ENCODE measurements at places on chromosomes 5 and 9.

DNA sequence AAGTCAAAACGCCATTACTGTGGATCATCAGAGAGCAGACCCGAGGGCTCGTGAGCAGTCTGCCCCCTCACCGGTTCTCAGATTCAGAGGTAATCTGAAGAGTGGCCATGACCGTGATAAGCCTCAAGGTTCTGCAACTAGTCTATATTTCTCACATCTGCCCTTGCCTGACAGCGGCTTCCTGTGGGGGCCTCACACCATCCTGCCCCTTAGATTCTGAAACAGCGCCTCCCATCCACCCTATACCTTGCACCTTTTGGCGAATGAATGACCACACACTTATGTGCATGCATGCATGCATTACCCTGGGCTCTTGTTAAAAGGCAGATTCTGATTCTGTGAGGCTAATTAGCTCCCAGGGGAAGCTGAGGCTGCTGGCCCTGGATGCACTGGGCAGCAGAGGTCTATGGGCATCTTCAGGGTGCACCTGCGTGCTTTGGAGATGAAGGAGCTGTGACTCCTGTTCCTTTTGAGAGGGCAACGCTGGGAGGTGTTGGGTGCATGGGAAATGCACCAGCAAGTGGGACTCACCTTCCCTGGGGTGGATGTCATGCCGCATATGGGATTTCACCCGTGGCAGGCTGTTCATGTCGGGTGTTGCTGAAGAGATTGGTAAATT lies 7.8 kb upstream of the GADD45G start:
- no peak for DNase-seq

DNA sequence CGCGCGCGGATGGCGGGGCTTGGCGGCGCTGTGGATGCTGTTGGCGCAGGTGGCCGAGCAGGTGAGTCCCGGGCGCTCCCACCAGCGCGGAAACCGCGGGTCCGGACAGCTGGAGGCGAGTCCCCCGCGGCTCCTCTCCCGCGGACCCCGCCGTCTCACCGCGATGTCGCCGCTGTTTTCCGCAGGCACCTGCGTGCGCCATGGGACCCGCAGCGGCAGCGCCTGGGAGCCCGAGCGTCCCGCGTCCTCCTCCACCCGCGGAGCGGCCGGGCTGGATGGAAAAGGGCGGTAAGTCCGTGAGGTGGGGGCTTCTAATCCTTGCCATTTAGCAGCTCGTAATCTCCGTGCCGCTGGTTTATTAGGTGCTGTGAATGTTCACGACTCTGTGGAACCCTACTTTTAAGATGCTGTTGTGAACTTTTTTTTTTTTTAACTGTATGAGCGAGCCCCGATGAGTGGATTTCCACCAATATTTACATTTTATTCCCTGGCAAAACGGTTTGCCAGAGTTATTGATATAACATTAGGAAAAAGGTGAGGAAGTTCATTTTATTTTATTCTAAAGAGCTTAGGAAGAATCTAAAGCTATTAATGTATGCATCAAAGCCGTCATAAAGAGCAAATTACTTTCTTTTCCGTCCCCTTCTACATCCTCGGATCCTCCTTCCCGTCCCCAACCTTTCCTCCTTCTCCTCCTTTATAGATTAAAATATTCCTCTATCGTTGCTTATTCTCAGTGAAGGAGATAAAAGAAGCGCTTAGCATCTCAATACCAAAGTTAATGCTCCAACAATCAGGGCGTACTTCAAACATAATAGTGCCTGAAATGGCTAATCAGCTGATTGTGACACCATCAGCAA lies 579 bp downstream of the ADAMTS16 start:
- DNase-seq = no peak

GRCh38 chr5:142023836-142024235 lies 11.0 kb upstream of the GNPDA1 start:
- DNase-seq = no peak

- DNase-seq = no peak
These were observed 18.6 kb downstream of the RALGDS start for GRCh38 chr9:133102190-133103021.

GRCh38 chr9:1005043-1005667 lies 28.7 kb downstream of the DMRT3 start:
- DNase-seq = no peak

DNA sequence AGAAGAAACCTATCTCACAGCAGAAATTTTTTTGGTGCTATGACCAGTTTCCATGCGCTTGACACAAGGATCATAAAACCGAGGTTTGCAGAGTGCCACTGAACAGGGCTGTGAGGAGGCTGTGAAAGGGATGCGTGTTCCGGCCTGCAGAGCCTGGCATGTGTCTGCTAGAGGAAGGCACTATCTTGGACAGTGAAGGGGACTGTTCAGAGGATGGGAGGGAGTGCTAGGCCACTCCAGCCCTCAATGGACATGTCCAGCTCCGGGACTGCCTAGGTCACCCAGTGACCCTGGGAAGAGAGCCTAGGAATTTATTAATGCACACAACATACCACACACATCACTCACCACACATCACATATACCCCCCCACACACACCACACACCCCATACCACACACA lies 275.9 kb downstream of the GADD45G start:
- DNase-seq = no peak
